ENCODE measurements at places on chromosomes 3 and 15. TPM values are rescaled to one million over a fixed set of nuclear protein-coding genes. Genes with fewer than 3 reads are reported as not detected.

DNA sequence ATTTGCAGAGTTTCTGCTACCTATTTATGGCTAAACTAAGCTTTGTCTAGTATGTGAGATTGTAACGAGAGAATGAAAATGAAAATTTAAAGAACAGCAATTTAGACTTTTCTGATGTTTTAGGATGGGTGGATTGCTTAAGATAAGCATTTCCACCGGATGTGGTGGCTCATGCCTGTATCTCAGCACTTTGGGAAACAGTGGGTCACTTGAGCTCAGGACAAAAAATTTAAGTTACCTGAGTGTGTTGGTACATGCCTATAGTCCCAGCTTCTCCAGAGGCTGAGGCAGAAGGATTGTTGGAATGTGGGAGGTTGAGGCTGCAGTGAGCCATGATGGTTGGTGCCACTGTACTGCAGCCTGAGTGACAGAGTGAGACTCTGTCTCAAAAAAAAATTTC lies 3.3 kb downstream of the PPP4R2 start:
- DNase-seq = no peak

DNA sequence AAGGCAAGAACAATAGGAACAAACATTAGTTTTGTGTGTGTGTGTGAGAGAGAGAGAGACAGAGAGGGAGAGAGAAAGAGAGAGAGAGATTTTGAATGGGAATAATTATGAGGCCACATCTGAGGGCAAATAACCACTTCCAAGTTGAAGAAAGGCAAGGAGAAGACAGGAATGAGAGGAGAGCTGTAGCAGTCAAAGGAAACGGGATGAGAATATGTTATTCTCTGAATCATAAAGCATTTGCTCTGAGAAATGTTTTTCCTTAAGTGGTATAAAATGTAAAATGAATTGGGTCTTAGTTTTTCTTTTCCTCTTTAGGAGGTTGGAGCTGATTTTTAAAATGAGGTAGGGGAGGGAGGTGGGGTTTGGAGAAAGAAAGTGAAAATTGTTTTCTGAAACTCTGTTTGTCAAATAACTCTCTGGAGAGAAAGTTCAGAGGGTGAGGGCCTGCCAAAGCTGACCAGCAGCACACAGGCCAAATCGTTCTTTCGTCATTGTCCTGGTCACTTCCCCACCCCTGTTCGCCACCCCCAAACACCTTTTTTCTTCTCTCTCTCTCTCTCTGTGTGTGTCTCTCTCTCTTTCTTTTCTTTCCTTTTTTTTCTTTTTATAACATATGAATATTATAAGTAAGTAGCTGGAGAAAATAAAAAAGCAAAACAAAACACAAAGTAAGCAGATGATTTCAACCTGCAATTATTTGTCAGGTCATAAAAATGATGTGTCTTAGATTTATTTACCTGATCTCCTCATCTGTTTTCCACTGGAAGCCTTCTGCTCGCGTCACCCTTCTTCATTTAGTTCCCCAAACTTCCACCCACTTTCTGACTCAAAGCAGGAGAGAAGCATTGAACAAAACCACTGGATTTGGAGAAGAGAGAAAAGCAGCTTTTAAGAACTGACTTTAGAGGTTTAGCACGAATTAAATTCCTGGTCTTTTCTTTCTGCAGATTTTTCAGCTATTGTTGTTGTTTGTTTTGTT lies 110.6 kb downstream of the LPP start:
- DNase-seq = peak; percentile 20

- no peak for DNase-seq
Measured at GRCh38 chr3:57029383-57029782, 31.1 kb upstream of the SPATA12 start.

GRCh38 chr3:132222868-132223538 lies 94.2 kb upstream of the ACP3 start:
- no peak for DNase-seq

Gene ADGRG7
- 0.10 TPM for total RNA-seq

Gene SLC30A4
- total RNA-seq = 7.3 TPM

- no peak for DNase-seq
Measured at GRCh38 chr15:73139041-73139743, 86.9 kb downstream of the NEO1 start.

DNA sequence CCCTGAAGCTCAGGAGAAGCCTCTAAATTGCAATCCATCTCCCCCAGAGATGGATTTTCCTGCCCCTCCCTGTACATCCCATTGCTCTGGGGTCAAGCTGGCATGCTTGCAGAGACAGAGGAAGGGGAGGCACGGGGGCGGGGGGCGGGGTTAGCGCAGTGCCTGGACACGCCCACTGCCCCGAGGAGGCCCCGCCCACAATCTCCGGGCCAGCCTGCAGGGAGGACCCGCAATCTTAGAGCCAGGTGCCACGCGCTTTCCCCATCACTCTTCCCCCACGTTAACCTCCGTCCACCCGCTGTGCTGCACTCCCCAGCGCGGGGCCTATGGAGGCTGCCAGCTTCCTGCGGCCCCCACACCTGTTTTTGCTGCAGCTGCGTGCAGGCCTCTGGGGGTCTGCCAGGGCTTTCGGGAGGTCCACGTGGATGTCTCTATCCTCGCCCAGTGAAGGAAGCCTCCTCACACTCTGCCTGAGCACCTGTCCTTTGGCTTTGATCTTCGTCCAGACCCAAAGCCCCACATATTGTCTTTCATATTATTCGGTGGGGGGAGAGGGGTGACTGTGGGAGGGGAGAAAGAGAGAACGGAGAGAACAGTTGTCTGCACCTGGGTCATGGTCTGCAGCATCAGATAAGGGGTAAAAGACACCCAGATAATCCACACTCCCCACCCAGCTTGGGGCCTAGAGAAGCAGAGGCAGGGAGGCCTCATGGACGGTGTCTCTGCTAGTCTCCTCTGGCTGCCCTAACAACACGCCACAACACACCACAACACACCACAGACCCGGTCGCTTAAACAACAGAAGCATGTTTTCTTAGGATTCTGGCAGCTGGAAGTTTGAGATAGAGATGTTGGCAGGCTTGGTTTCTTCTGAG lies 118.0 kb upstream of the MEF2A start:
- no peak for DNase-seq

GRCh38 chr15:74767167-74768098 lies 14.4 kb upstream of the CSK start:
- DNase-seq = no peak

Data from skin of body (tissue), 3 donors.